Sigmoid colon (tissue), 7 donors: ENCODE measurements at places on chromosomes 7 and 10. TPM values are rescaled to one million over a fixed set of nuclear protein-coding genes. Genes with fewer than 3 reads are reported as not detected.

Gene ZCWPW1
- 7.8 TPM for total RNA-seq

- no peak for DNase-seq
Measured at GRCh38 chr10:100655760-100656421, 89.5 kb upstream of the PAX2 start.

Gene RNF133
- 0.55 TPM for total RNA-seq

- DNase-seq, result no peak
Measured at GRCh38 chr10:47104151-47104605, 192.9 kb downstream of the PTPN20 start.

Gene PDK4
- 780 TPM for total RNA-seq
